ENCODE measurements at places on chromosomes 16 and 17.

- no peak for DNase-seq
Observed at GRCh38 chr16:66596986-66597848, 7.3 kb upstream of the CMTM3 start.

DNA sequence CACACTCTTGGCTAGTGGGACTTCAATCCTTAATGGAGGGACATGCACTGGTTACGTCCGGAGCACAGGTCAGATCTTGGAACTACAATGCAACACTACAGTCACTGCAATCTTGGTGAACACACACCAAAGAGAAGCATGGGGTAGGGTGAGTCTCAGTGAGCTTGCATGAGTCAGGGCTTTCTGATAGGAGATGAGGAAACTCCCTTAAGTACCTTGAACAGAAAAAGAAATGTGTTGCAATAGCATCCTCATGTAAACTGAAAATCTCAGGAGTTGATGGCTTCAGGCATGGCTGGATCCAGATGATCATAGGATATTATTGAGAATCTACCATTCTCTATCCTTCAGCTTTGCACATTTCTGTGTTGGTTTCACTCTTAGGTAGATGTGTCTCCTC, 54.1 kb downstream of the CES1 start:
- no peak for DNase-seq

- no peak for DNase-seq
Observed at GRCh38 chr16:83109490-83110125, 482.8 kb downstream of the CDH13 start.

DNA sequence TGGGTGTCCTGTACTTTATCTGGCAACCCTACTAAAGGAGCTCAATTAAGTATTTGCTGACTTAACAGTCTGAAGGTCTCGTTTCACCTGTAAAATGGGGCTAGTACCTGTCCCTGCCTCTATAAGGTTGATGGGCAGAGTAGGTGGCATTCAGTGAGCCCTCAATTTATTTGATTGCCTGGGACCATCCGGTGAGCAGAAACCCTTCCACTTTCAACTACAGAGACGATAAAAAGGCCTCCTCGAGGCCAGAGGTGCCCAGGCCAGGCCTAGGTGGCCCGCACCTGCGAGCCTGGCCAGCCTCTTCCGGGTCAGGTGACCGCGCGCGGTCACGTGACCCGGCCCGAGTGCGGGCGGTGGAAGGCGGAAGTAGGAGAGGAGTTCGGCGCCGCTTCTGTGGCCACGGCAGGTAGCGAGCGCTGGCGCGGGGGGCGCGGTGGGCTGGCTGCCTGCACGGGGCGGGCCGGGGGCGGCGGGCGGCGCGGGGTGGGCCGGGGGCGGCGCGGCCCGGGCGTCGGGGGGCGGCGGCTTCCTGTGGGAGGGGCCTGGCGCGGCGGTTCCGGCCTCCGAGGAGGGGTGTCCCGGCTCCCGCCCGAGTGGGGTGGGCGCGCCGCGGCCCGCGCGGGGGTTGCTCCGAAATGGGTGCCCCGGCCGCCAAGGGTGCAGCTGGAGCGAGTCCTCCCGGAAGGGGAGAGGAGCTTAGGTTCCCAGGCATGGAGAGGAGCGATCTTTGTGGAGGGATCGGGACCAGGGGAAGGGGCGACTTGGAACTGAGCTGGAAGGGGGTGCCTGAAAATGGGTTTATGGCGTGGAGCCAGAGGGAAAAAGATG, at the start of gene WWP2:
TSS of gene WWP2 (plus strand) at position 350 of the 831 bp plus-strand sequence. CDS start 24,679 bp downstream, outside the sequence.
- no peak for DNase-seq

GRCh38 chr17:30780343-30780742, 44.1 kb downstream of the CRLF3 start:
- DNase-seq, result no peak

GRCh38 chr16:80803339-80804055, 901 bp downstream of the CDYL2 start:
- DNase-seq, result no peak

DNA sequence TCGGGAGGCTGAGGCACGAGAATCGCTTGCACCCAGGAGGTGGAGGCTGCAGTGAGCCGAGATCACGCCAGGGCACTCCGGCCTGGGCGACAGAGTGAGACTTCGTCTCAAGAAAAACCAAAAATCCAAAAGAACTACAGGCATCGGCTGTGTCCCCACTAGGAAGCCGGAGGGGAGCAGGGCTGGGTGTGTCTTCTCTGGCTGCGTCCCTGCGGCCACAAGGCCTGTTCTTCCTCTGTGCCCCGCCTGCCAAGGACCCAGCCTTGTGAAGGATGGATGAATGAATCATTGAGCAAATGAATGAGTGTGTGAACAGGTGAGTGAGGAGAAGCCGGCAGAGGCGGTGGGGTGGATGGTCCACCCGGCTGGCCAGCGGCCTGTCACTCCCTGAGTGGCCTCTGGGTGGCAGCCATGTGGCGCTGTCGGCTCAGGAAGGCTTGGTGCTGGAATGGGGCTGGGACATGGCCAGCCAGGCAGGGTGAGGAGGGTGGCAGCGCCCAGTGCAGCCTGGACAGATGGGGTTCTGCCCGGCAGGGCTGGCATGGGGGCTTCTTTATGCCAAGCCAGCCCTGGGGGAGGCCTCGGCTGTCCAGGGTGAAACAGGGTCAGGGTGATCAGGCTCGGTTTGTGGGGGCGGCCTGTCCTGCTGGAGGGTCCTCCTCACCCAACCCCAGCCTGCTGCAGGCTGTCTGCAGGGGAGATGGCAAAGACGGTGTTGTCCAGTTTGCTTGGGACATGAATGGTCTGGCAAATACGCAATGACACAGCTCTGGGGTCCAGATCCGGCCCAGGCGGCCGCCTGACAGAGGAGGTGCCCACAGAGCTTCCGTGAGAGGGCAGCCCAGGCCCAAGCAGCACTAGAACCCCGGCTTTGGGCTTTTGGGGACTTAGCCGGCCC, 21.7 kb downstream of the SLC25A10 start:
- DNase-seq, result no peak

- no peak for DNase-seq
Observed at GRCh38 chr16:56231-56927, 2.8 kb downstream of the SNRNP25 start.

- no peak for DNase-seq
Observed at GRCh38 chr16:89600956-89601355, 12.5 kb upstream of the DPEP1 start.

DNA sequence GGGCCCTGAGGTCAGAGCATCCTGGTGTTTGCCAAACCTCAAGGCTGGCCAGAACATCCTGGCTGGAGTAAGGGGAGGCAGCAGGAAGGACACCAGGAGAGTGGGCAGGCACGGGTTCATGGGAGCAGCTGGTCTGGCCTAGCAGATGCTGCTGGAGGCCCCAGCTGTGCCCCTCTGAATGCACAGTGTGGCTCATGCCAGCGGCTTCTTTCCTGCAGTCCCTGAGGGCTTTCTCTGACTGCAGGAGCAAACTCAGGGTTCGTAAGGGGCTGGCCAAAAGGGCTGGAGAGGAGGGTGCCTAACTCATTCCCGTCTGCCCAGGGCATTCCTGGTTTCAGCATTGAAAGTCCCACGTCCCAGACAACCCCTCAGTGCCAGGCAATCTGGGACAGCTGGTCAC, 78.7 kb downstream of the ZDHHC7 start:
- no peak for DNase-seq

DNA sequence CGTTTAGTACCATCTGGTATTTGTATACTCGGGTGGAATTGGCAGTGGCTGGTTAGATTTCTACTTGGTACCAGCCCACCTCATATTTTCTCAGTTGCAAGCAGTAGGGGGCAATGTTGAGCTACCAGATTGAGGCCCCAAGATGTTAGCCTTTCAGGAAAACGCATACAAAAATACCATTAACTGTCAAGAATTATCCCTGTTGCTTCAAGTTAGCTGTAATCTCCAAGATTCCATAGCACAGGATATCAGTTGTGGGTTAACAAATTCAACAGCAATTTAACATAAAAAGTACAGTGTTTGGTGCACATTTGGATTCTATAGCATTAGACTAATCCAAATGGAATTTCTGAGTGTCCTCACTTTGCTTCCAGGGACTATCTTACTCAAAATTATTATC, 188.2 kb downstream of the FTO start:
- no peak for DNase-seq

DNA sequence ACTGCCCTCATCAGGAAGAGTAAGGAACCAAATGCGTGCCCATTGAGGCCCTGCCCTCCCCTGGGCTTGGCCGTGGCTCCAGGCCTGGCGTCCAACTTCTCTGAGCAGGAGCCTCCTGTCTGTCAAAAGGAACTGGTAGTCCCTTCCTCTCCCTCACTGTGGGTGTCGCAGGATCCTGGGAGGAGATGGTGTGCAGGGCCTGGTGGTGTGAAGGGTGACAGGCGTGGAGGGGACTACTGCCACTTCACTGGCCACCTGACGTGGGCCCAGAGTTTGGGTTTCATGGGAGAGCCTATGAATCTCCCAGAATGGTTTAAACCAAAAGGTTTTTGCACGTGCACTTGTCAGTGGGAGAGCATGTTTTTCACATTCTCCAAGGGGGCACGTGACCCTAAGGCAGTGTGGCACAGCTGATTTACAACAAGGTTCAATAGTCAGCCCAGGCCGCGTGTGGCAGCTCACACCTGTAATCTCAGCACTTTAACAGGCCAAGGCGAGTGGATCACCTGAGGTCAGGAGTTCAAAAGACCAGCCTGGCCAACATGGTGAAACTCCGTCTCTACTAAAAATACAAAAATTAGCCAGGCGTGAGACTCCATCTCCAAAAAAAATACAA, 12.5 kb downstream of the ARL2BP start:
- no peak for DNase-seq

- DNase-seq, result no peak
Observed at GRCh38 chr16:48076455-48077012, 79.3 kb downstream of the ABCC12 start.

DNA sequence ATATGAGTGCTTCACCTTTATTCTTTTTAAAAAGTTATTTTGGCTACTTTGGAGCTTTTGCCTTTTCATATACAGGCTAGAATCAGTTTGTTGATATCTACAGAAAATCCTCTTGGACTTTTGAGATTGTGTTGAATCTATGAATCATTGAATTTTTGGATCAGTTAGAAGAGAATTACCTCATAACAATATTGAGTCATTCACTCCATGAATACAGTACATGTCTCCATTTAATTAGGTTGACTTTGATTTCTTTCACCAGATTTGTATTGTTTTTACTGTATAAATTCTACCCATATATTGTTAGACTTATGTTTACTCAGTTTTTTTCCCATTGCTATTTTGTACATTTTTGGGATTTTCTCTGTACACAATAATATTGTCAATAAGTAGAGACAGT, 54.4 kb downstream of the TAOK1 start:
- DNase-seq, result no peak

DNA sequence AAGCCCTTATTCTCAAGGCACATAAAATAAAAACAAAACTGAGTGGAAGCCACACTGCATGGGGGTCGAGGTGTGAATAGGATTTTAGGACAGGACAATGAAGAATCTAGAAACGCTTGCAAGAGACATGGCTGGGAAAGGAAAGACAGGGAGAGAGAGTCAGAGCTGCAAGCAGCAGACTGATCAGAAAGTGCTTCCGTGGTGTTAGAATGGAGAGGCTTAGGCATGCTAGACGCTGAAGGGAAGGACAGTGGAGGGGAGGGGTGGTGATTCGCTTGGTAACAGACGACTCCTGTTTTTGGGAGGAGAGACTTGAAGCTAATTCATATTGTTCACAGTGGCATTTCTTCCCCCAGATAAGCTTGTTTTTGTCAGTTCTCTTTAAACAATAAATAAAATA, 173.5 kb downstream of the AIPL1 start:
- DNase-seq, result no peak

- DNase-seq, result no peak
Observed at GRCh38 chr17:55990332-55991006, 162.8 kb upstream of the ANKFN1 start.

DNA sequence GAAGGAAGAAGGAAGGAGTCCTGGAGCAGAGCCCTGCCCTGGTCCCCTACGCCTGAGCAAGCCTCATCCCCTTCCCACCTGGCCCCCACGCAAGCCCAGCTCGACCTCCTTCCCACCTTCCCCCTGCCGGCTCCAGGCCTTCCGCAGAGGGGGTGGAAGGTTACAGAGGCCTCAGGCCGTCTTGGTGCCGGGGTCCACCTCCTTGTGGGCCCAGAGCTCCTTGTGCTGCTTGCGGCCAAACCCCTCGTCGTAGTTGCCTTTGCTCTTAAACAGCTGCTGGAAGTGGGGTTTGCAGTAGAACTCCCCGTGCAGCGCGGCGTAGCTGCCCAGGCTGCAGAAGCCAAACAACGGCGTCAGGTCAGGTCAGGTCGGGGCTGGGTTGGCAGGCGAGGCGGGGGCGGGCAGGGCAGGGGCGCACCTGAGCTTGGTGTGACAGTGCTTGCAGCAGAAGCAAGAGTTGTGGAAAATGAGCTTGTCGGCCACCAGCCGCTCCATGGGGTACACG, 1.5 kb downstream of the LIMD2 start:
- no peak for DNase-seq

GRCh38 chr17:16243801-16244567, 27.0 kb downstream of the PIGL start:
- DNase-seq, result no peak

DNA sequence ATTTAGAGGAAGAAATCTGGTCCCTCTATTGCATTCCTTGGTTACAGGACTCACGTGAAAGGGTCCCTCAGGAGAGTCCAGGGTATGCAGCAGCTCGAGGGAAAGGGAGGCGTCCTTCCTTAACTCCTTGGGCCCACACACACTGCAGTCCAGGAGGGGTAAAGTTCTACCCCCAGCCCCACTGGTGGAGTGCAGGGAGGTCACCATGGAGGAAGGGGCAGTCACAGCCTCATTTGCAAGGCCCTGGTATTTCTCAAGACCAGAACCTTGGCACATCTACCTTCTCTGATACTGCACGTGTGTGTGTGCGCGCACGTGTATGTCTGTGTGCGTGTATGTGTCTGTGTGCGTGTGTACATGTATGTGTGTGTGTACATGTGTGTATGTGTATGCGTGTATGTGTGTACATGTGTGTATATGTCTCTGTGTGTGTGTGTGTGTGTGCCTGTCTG, 11.1 kb downstream of the HIC1 start:
- DNase-seq, result no peak

DNA sequence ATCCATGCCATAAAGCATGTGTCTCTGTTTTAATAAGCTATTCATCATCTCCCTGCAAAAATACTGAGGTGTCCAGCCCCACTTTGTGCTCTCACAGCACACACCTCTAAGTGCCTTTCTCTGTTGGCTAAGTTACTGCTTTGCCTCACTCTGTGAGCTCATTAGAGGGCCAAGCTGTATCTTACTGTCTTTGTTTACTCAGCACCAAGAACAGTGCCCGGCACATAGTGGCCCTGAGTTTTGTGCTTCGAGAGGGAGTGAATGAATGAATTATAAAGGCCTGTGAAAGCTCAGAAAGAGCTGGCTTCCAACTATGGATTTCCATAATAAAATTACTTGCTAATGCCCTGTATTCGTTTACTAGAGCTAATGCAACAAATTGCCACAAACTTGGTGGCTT, 50.2 kb upstream of the NOG start:
- DNase-seq, result no peak

DNA sequence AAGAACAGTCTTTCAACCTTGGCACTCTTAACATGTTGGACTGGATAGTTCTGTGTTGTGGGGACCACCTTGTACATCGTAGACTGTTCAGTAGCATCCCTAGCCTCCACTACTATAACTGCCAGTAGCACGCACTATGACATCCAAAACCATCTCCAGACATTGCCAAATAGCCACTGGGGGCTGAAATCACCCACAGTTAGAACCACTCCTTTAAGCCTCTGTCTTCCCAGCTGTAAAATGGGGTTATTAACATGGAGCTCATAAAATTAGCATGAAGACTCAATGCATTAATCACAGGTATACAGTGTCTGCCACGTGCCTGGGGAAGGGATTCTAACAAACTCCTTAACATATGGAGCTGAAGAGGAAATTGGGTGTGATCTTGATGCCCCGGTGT, 49.7 kb downstream of the LYRM1 start:
- DNase-seq, result no peak

GRCh38 chr16:85515319-85515745, 97.8 kb upstream of the GSE1 start:
- no peak for DNase-seq

- DNase-seq, result no peak
Observed at GRCh38 chr17:18028952-18029540, 9.9 kb downstream of the ATPAF2 start.
